ENCODE measurements at places on chromosomes 4 and X.

DNA sequence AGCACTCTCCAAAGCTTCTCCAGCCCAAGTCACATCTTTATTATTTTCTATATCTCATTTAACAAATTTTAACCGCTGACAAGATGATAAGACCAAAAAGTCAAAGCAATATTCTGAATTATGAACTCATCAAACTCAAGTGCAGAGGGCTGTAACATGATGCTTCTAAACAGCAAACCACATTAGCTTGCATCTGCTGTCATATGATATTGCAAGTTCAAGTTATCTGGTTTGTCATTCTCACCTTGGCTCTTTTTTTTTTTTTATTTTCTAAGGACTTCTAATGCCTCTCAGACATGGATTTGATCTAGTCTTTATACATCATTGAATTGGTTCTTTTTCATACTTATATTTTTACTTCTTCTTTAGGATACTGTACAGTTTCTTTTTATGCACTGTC, 93.4 kb downstream of the SLC10A7 start:
- DNase-seq: no peak

DNA sequence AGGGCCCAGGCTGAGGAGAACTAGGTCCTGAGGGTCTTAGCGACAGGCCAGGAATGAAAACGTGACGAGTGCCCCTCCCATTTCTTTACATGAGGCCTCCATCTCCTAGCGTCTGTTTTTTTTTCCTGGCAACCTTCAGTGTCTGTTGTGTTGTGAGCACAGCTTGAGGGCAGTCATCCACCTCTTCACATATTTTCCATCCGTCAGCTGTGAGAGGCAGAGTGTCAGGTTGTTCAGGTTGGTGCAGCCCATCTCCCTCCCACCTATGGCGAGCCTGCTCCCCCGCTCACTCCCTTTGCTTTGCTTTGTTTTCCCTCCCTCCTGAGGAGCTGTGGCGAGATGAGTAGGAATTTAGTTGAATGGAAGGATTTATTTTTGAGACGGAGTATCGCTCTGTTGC, 51.7 kb upstream of the CHRNA9 start:
- DNase-seq: no peak

- no peak for DNase-seq
Measured at GRCh38 chrX:124097116-124097515, 135.6 kb downstream of the STAG2 start.

GRCh38 chr4:109411964-109412363, 21.7 kb upstream of the SEC24B start:
- no peak for DNase-seq

DNA sequence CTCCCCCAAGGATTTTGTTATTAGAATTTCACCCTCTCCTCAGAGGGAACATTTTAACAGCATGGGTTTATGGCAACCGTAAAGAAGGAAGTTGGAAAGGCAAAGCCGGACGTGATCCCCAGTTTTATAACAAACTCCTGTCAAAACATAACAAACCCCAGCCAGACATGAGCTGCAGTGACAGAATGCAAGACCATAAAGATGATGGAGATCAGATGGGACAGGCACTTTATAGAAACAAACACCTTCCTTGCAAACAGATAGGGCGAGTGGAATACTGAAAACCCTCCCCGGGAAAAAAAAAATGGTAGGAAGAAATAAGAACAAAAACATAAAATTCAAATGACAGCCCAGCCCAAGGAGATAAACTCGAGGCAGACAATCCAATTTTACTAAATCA, 281.4 kb downstream of the LDB2 start:
- DNase-seq: no peak

- peak; percentile 12 for DNase-seq
Measured at GRCh38 chr4:163048447-163048846, 118.2 kb downstream of the NAF1 start.

DNA sequence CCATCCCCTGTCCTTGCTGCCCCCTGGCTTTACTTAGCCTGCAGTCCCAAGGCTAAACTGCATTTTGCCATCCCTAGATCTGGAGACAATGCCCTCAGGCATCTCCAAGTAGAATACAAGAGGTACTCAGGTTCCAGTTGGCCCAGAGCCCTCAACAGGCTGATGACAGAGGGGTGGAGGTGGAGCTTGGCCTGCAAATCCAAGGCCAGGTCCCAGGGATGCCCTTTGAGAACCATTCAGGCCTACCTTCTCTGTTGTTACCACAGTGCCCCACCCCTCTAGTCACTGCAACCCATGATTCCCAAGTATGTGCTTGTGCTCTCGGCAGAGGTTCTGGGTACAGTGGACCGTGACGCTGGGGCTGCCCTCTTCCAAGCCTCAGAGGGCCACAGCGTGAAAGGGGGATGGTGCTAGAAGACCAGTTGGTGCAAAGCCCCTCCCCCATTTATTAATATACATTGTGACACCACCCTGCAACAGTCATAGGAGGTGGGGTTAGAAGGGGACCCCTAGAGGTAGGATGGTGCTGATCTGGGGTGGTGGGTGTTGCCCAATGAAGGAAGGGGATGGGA, 6.4 kb upstream of the UBA1 start:
- no peak for DNase-seq

- DNase-seq: peak; percentile 2
Measured at GRCh38 chrX:63128509-63128908, 222.6 kb downstream of the SPIN4 start.

All from CD4-positive, alpha-beta memory T cell (primary cell).